ENCODE measurements at places on chromosomes 2 and 18.

DNA sequence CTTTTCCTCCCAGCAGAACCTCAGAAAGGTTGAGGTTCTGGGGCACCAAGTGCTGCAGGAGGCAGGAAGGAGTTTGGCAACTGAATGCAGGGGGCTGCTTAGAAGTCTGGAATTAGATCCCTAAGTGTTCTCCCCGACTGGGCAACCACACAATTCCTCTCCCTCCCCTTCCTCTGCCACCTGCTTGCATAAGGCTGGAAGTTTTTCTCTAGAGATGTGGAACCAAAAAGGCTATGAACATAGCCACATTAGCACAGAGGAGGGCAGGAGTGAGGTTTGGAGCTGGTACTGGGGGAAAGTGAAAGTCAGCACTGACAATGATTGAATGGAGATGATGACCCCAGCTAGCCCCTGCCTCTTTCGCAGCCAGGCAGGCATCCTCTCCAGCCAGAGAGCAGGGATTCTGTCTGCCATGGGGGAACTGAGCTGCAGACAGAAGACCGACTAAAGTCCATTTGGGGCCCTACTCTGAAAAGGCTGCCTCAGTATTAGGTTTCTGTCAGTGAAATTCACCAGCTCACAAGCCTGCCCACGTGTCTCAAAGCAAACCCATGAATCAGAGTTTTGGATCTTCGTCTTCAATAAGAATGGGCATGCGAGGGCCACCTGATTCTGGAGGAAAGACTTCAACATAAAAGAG is 87.9 kb upstream of the ITGA6 start:
- DNase-seq = no peak

GRCh38 chr2:134019871-134020270 is 234.0 kb upstream of the MGAT5 start:
- DNase-seq = no peak

DNA sequence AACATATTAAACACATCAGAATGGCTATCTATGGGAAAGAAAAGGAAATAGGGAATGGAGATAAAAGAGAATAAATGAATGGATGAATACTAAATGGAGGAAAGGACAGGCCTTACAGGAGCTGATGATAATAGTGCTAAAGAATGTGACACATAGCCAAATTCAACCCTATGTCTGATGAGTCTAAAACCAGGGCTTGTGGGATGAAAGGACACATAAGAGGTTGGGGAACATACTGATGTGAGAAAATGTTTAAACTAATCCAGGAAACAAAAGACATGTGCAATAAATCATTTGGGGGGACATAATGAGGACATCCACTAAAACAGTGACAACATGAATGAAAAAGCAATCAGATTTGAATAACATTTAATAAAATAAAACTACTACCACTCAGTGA is 120.0 kb downstream of the DYM start:
- DNase-seq = no peak

GRCh38 chr2:9178110-9178903 is 28.3 kb upstream of the ASAP2 start:
- no peak for DNase-seq

DNA sequence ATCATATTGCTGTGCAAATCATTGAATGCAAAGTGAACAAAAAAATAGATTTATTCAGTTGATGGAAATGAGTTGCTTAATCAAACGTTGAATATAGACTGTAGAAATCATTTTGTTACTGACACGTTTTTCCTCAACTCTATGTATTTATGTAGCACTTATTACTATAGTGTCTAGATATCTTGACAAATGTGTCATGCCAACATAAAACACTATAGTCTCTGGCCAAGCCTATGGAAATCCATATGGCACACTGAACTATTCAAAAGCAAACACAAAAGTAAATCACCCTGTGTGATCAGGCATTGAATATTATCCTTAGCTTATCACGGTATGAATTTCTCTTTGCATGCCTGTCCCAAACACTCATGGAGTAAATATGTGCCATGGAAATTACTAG is 131.3 kb downstream of the ZNF804A start:
- DNase-seq = no peak

GRCh38 chr2:9206991-9207640 is 504 bp downstream of the ASAP2 start:
- no peak for DNase-seq

DNA sequence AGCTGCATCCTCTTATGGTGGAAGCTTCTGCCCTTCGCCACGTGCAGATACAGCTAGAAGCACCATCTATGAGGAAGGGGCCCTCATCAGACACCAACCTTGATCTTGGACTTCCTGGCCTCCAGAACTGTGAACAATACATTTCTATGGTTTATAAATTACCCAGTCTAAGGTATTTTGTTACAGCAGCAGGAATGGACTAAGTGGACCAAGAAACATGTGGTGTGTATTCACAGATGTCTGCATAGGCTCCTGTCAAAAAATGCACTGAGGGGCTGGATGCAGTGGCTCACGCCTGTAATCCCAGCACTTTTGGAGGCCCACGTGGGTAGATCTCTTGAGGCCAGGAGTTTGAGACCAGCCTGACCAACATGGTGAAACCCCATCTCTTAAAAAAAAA is 57.5 kb downstream of the STPG4 start:
- DNase-seq = no peak

- no peak for DNase-seq
Measured at GRCh38 chr2:212919238-212919637, 232.2 kb downstream of the IKZF2 start.

- no peak for DNase-seq
Measured at GRCh38 chr2:169038338-169038757, 7.2 kb upstream of the ABCB11 start.

GRCh38 chr2:145573608-145574007 is 1053.7 kb upstream of the ZEB2 start:
- DNase-seq = peak; percentile 29

- no peak for DNase-seq
Measured at GRCh38 chr2:105243961-105244360, 2.4 kb downstream of the GPR45 start.

DNA sequence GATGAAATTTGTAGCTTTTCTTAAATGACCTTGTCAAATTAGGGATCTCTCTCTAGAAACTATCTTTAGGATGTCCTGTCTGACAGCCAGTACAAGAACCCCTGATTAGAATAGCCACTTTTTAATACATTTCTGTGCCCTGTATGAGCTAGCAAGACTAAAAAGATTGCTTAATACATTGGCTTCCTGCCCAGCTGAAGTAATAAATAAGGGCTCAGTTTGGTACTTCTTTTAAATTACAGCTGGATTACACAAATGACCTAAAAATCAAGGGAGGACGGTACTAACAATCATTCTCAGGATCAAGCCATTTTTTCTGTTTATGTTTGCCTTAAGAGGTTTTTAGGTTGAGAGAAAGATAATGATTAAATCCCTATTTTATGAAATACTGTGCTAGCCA is 11.6 kb upstream of the OLA1 start:
- DNase-seq = no peak

GRCh38 chr2:216535454-216535995 is 36.9 kb downstream of the RPL37A start:
- no peak for DNase-seq

DNA sequence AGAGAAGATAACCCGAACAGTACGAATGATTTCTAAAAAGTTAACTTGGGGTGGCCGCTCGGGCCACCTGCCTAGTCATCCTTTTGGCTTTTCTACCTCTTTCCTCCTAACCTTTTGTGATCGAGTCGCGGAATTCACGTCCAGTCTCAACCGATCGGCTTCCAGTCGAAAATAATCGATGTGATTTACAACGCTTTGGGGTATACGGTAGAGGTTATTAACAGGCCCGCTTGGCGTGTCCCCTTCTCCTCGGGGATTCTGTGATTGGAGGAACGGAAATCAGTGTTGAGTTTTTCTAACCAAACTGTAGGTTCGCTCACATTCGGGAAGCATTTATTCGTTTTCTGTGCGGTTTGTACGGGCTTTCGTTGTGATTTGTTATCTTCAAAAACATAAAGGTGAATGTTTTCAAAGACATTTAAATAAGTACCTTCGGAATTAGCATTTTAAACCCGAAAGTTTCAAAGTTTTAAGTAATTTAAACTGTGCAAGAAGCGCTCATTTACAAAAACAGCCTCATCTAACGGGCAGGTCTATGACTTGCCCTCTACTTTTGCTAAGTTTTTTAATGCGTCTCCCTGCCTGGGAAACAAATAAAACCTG is 588 bp upstream of the FOXI3 start:
- DNase-seq = no peak

DNA sequence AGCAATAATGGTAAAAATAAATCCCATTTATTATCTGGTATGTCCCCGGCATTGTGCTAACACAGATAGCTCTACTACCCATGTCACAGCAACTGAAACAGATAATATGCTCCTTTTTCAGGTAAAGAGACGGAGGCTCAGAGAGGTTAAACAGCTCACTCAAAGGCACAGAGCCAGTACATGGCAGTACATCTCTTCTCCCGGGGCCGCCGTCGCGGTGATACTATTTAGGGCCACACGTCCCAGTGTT is 693 bp upstream of the PDK1 start:
- DNase-seq = no peak

GRCh38 chr2:168449419-168449818 is 6.7 kb upstream of the CERS6 start:
- no peak for DNase-seq
